ENCODE measurements at places on chromosomes 5 and 9. TPM values are rescaled to one million over a fixed set of nuclear protein-coding genes. Genes with fewer than 3 reads are reported as not detected.

FREM1 gene
- 172 TPM for total RNA-seq

PAEP gene
- not detected for total RNA-seq

FYB1 gene
- 5.5 TPM for total RNA-seq

REEP2 gene
- 3.0 TPM for total RNA-seq

NEURL1B gene
- 27.9 TPM for total RNA-seq

KLHL3 gene
- total RNA-seq: 22.9 TPM

NPR3 gene
- total RNA-seq: 27.6 TPM

KCNN2 gene
- total RNA-seq: 13.1 TPM

PROB1 gene
- 11.2 TPM for total RNA-seq

RLN2 gene
- 1.3 TPM for total RNA-seq

EXOSC3 gene
- 33.7 TPM for total RNA-seq

MAN1B1 gene
- 54.5 TPM for total RNA-seq

SH3PXD2B gene
- total RNA-seq: 16.2 TPM

PCDHGA8 gene
- 6.2 TPM for total RNA-seq

NMUR2 gene
- total RNA-seq: 0.12 TPM

CNTLN gene
- 13.8 TPM for total RNA-seq

LCN15 gene
- total RNA-seq: not detected

C9orf43 gene
- total RNA-seq: 0.88 TPM

CATSPER3 gene
- 0.58 TPM for total RNA-seq

MCC gene
- total RNA-seq: 57.7 TPM

Measured in metanephros (tissue), 2 donors.